Stimulated activated CD8-positive, alpha-beta memory T cell treated with anti-CD3 and anti-CD28 coated beads, Interleukin-7, amount 100 ng/mL, for 48 hours (primary cell): ENCODE measurements at places on chromosomes 16 and 17.

- DNase-seq: no peak
Measured at GRCh38 chr16:22728167-22728836, 85.7 kb upstream of the HS3ST2 start.

DNA sequence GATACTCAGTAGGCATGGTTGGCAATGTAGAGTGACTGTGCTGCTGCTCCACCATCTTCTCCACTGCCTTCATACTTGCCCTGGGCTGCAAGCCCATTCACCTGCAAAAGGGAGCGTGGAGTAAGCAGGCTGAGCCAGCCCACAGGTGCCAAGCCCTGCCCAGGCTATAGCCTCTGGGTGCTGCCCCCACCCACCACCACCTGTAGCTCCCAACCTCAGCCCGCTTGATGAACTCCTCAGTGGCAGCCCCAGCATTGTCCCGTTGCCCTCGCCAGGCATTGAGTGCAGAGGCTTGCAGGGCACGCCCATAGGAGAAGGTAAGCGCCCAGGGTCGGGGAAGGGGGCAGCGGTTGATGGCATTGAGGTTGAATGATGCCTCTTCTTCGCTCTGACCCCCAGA, 2.2 kb upstream of the PIGS start:
- no peak for DNase-seq

GRCh38 chr17:32486701-32487472, at the start of gene CDK5R1:
TSS of gene CDK5R1 (plus strand) at chr17:32486993. CDS start at chr17:32487621, 628 bp downstream.
- peak; percentile 41 for DNase-seq

- no peak for DNase-seq
Measured at GRCh38 chr17:62631936-62632924, 4.8 kb downstream of the MRC2 start.

GRCh38 chr17:65925606-65926307, 266.2 kb downstream of the CEP112 start:
- no peak for DNase-seq

- no peak for DNase-seq
Measured at GRCh38 chr16:55817236-55817912, 15.5 kb downstream of the CES1 start.
